ENCODE measurements at places on chromosomes 5 and 9.

- no peak for DNase-seq
These were observed 99.0 kb downstream of the GTF3C4 start for GRCh38 chr9:132768932-132769905.

GRCh38 chr5:128084228-128085167, 932 bp downstream of the SLC12A2 start:
- DNase-seq: no peak

GRCh38 chr5:131720714-131721113, 76.1 kb downstream of the FNIP1 start:
- no peak for DNase-seq

DNA sequence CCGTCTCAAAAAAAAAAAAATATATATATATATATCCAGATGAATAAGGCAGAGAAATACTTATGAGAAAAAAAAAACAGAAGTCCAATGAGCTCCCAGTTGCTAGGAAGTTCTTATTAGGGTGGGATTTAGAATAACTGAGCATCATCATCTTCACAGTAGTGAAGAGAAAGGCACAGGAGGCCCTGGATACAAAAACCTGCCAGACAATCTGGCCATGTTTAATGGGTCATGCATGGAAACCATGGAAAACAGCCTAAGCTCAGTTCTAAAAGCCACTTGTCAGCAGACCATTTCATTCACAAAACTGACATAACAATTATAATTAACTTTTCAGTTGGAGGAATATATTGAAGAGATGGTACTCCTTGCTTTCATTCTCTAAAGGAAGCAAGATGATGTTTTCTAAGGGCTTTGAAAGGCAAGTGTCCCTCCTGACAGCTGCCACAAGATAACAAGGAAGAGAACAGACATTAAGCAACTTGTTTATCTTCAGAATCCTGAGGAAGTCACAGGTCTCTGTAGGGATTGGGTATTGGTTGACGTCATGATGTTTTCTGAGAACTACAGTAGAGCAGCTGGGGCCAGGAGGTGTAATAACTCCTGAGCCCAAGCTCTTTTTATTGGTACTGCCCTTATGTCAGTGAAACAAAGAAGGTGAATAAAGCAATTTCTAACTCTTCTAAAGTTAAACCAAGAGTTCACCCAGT, 463.1 kb downstream of the DMAC1 start:
- DNase-seq: no peak

GRCh38 chr9:33202552-33203201, 35.5 kb upstream of the B4GALT1 start:
- DNase-seq: no peak

- DNase-seq: no peak
These were observed 2.6 kb downstream of the IRX1 start for GRCh38 chr5:3598207-3598606.

- no peak for DNase-seq
These were observed 312.8 kb downstream of the ARHGAP26 start for GRCh38 chr5:143083006-143083405.

GRCh38 chr9:14270358-14271092, 43.4 kb downstream of the NFIB start:
- DNase-seq: no peak

GRCh38 chr5:95884017-95884325, 61.4 kb upstream of the GLRX start:
- DNase-seq: no peak
